8988T (cell line): ENCODE measurements at places on chromosomes 1 and 21.

DNA sequence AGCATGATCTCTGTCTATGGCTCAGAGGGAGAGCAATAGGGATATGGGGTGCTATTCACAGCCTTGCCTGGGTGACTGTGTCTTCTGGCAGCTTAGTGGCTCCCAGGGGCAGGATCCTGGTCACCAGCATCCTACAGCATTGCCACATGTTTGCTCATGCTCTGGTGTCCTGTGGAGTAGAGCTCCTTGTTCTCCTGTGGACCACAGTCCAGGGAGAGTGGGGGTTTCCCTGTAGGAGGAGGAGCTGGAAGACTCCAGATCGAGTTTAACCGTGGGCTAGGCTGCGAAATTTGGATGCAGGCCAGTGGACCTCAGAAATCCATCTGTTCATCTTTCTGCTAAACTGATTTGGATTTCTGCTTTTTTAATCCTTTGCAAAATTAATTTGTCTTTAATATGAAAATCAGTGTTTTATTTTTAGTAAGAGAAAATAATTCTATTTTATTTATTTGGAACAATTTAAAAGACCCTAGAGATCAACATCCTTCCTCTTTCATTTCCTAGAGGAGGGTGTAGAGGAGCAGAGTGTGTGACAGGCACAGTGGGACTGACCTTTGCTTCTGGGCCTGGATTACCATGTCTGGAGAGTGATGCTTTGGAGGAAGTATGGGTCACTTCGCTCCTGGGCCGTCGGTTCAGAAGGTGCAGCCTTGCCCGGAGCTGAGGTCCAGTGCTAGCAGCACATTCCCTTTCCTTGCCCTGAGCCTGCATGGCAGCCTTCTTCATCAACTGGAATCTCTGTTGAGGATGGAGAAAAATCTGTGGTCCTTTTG lies 17.4 kb downstream of the ADARB1 start:
- no peak for DNase-seq

- DNase-seq, result no peak
Observed at GRCh38 chr1:111133866-111134265, 6.0 kb downstream of the DRAM2 start.

DNA sequence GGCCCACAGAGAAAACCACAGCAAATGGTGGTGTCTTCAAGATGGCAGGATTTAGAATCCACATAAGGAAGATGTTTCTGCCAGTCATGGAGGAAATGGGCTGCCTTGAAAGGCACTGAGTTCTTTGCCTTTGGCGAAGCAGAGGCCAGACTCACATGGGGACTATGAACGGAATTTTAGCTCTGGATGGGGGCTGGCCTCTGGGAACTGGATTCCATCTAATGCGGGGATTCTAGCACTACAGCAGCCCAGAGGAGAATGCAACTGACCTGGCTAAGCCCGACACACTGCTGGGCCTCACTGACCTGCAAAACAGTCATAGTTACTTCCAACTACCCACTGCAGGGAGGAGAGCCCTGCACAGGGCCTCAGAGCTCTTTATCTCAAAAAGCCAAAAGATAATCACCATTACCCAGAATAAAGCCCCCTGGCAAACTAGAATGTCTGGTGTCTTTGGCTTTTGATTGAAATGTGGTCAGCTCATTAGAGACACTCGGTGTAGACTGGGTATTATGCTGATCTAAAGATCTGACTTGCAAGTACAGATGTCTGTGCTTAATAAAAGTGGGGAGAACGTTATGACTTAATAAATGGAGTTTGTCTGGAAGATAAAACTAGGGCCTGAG lies 11.6 kb downstream of the HCRTR1 start:
- DNase-seq, result no peak

DNA sequence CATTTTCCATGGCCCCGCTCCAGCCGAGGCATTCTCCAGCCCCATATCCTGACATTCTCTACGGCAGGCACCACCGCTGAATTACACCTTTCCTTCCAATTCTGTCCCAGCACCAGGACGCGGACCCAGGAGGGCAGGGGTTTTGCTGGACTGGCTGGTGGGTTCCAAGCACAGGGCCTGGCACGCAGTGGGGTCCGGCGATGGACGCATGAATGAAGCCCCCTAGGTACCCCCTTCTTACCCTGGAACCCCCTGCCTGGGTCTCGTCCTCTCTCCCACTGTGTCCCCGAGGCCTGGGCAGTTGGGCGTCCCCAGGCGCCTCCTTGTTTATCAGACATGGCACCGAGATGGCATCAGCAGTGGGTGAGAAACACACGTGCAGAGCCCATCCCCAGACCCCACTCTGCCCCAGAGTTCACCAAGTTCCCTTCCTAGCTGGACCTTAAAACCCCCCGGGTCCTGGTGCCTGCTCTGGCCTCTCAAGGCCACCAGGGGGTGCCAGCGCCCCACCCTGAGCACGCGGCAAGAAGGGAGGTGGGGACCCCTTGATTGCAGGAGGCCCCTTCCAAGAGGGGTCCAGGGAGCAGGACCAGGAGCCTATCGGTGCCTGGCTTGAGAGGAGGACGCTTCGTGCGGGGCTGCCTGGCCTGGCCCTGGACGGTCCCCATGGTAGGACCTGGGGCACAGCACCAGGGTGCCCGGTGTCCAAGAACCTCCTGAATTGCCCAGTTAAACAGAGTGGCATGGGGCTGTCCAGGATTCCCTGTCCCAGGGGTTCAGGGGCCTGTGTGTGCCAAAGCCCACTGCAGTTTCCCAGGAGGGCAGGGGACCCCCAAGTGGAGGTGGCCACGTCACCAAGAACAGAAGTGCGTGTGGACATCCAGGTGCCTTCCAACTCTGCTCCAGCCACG lies 46.1 kb downstream of the MEGF6 start:
- peak; percentile 89 for DNase-seq

- DNase-seq, result no peak
Observed at GRCh38 chr1:45953934-45954847, 150.8 kb downstream of the MAST2 start.

- DNase-seq, result no peak
Observed at GRCh38 chr1:93958726-93959100, 49.5 kb upstream of the GCLM start.

DNA sequence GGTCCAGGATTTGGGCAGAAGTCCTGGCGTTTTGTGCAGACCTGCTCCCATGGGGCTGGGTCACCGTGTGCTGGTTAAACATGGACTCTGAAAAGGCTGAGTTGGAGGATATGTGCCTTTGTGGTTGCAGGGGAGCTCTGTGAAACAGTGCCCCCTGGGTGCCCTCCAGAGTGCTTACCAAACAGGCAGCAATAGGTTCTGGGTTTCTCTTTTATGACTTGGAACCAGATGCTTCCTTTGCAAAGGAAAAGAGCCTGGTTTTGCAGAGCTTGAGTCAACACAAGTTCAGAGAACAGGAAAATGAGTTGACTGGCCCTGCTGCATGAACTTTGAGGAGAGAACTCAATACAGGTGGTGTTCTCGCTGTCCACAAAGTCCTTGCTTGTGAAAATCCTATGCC lies 288.9 kb downstream of the TM2D1 start:
- DNase-seq, result no peak

GRCh38 chr1:70376196-70376595 lies 21.7 kb upstream of the ANKRD13C start:
- no peak for DNase-seq

DNA sequence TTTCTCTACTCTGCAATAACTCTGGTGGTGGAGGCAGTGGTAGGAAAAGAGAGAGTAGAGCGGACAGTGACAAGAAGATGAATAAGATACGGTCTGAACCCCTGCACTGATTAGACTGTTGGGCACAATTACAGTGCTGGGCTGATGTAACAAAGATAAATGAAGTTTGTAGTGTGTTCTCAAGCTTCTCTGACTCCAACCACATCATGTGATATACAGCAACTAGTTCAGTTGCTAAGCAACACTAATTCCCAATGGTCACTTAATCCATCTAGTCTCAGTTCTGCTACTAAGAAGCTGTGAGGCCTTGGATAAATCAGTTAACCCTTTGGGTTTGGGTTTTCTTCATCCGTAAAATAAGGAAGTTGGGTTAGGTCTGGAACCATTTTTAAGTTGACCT lies 17.3 kb downstream of the DDR2 start:
- DNase-seq, result no peak

- DNase-seq, result no peak
Observed at GRCh38 chr21:15022608-15023261, 42.1 kb downstream of the NRIP1 start.

DNA sequence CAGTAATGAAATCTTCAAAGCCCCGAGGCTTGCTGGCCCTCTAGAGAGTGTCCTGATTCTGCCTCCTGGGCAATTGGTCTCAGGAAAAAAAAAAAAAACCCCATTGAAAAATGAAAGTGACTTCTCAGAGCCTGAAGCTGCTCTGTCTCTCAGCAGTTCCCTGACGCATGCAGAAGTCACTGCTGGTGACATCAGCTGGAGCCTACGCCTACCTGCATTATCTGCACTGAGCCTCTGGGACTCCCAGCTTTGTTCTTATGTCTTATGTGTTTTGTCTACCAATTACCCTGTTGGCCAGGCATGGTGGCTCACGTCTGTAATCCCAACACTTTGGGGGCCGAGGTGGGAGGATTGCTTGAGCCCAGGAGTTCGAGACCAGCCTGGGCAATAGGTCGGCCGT lies 10.1 kb upstream of the SLC25A33 start:
- no peak for DNase-seq

GRCh38 chr21:38712071-38712470 lies 93.7 kb upstream of the ETS2 start:
- peak; percentile 13 for DNase-seq

DNA sequence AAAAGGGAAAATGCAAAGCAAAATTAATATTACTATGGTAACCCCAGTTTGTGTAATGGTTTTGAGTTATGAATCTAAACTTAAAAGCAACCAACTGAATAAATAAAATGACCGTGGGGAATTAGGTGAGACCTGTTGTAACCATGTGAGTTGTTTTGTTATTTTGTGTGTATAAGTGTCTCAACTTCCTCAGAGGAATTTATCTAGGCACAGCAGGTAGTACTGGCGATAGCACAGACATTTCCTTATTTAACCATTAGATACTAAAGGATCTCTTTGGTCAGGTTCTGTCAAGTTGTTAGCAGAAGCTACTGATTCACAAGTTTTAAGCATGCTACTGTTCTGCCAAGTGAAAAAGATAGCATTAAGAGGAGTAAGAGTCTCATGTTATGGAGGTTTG lies 39.3 kb upstream of the LRRC7 start:
- DNase-seq, result no peak

GRCh38 chr1:59671066-59671952 lies 143.4 kb upstream of the HOOK1 start:
- no peak for DNase-seq

GRCh38 chr1:43910343-43910742 lies 23.3 kb upstream of the ARTN start:
- no peak for DNase-seq

GRCh38 chr1:197659171-197659570 lies 116.1 kb downstream of the DENND1B start:
- DNase-seq, result no peak

DNA sequence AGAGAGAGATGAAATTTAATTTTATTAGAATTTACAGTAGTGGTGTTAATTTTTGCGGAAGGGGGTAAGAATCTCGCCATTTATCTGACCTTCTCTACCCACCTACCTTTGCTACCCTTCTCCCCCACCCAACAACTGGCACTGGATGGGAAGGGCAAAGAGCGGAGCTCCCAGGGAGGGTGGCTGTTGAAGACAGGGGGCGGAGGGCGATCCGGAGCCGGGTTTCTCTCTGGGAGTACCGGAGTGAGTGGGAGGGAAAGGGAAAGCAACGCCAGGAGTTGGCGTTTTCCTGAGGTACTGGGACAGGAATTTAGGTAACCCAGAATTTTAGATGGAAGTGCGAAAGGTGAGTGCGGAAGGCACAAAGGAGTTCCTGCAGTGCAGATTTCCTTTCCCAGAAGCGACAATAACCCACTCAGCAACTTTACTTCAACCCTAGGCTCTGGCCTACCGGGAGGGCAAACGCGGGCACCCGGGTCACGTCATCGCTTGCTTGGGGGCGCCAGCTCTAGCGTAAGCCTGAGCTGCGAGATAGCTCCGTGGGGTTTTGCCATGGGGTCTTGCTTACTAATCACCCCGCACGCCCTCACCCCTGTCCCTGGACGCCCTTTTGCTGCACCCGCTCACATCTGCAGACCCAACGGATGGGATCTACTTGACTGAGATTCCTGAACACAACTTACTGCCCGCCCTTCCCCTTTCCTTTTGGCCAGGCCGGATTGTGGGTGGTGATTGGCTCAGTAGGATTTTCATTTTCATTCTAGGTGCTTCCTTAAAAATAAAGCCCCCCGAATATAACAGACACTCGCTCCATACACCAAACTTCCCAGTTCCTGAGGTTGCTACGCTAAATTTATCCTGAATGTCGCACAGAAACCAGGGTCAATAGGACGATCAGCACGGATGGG lies 413.0 kb upstream of the ESRRG start:
- no peak for DNase-seq

GRCh38 chr1:174000371-174000770 lies 21.8 kb downstream of the RC3H1 start:
- no peak for DNase-seq

- no peak for DNase-seq
Observed at GRCh38 chr1:18903291-18903756, 969 bp upstream of the ALDH4A1 start.

GRCh38 chr1:231062500-231063270 lies 22.6 kb upstream of the FAM89A start:
- DNase-seq, result no peak

GRCh38 chr1:221031458-221032203 lies 152.4 kb downstream of the HLX start:
- no peak for DNase-seq

GRCh38 chr1:82154219-82154970 lies 353.7 kb downstream of the ADGRL2 start:
- no peak for DNase-seq

DNA sequence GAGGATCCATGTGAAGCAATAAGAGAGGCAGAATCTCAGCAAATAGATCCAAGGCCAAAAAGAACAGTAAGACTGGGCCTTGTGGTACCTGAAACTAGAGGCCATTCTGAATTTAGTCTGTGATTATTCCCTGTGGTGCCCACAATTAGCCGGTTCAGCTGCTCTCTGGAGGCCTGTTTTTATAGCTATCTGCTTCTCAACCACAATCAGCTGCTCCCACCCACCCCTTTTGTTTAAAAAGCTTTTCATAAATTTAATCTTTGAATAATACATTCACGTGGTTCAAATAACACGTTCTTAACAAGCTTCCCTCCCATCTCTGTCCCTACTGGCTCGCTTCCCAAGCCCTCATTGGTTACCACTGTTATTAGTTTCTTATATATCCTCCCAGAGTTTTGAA lies 18.0 kb downstream of the UBE2T start:
- no peak for DNase-seq

DNA sequence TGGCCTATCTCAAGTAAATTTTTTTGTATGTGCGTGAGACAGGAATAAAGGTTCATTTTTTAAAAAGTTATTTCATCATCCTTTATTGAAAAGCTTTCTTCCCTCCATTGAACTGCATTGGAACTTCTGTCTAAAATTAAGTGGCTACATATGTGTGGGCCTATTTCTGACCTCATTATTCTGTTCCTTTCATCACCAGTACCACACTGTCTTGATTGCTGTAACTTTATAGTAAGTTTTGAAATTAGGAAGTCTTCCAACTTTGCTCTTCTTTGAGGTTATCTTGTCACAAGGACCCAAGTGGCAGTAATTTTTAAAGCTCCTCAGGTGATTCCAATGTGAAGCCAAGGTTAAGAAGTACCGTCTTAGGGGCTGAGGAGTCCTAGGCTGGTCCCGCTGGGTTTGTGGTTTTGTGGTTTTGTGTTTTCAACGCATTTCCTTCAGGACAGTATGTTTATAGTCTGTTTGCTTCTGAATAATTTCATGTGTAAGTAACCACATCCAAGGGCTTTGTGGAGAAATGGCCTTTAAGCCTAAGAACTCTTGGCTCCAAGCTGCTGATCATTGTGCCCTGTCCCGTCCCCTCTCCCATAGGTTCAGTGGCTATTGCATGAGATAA lies 12.4 kb upstream of the SCAF4 start:
- no peak for DNase-seq

GRCh38 chr1:7989762-7990428 lies 28.4 kb downstream of the PARK7 start:
- DNase-seq, result no peak
